Activated CD8-positive, alpha-beta memory T cell treated with anti-CD3 and anti-CD28 coated beads, Interleukin-2, amount 10 ng/mL, durations not matched to agents 7 days and 5 days (primary cell): ENCODE measurements at places on chromosomes 11 and 22. TPM values are rescaled to one million over a fixed set of nuclear protein-coding genes. Genes with fewer than 3 reads are reported as not detected.

The ST14 gene
- total RNA-seq, result not detected

The GRAP2 gene
- 257 TPM for total RNA-seq

The MYBPC3 gene
- not detected for total RNA-seq

The RAD9A gene
- 49.6 TPM for total RNA-seq

The SYT7 gene
- not detected for total RNA-seq

The CRYBA4 gene
- total RNA-seq, result not detected

The VWCE gene
- 3.9 TPM for total RNA-seq

The LARGE2 gene
- total RNA-seq, result 0.54 TPM

The PDE3B gene
- total RNA-seq, result 92.2 TPM

The RTN4RL2 gene
- not detected for total RNA-seq

The OR4C16 gene
- total RNA-seq, result not detected

DNA sequence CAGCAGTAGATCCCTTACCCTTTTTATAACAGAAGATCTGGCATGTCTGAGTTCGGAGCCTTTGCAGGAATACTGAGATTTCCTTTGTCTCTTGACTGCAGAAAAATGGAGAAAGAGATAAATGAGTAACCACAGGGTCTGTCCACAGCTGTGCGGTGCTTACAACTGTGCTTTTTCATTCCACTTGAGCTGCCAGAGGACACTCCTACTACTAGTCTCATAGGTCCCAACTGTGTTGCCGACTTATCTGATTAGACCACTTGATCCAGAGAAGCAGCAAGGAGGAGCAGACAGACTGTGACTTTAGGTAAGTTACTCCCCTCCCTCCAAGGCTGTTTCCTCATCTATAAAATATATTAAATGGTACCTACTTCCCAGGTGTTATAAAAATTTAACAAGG lies 17.5 kb downstream of the FAM227A start:
- no peaks in the 10 kb centered on the region for H3K4me1 ChIP-seq
- no peak overlapping the region for H3K4me3 ChIP-seq
- no peak overlapping the region for H3K27ac ChIP-seq
- no peak for DNase-seq

GRCh38 chr22:41501209-41501608 lies 32.3 kb downstream of the ACO2 start:
- no peak overlapping the region for H3K4me3 ChIP-seq
- H3K27ac ChIP-seq, result no peak overlapping the region
- peak; percentile 50 for DNase-seq

- H3K27ac ChIP-seq, result no peak overlapping the region
- no peaks in the 10 kb centered on the region for H3K36me3 ChIP-seq
- H3K27me3 ChIP-seq, result no peaks in the 10 kb centered on the region
- H3K4me3 ChIP-seq, result no peak overlapping the region
Measured at GRCh38 chr11:28528217-28528616, 420.0 kb downstream of the METTL15 start.

DNA sequence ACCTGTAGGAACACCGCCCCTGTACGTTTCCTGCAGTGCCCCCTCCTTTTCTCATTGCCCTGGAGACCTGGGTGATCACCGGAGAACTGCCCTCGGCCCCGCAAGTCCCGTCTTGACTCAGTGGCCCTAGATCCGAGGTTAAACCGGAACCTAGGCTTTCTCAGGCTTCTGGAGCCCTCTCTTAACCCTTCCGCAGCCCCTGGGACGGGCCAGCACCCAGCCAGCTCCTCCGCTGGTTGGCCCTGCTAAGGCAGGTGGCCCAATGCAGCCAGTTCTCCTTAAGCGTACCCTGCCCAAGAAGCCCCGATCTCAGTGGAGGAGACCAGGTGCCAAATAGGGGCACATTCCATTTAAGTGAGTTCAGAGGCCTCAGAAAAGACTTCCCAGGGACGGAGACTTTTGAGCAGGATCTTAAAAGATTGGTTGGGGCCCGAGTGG lies 776 bp downstream of the NLRX1 start:
- no peaks in the 10 kb centered on the region for H3K27me3 ChIP-seq
- peaks cover 20% of the 10 kb centered on the region for H3K4me1 ChIP-seq
- H3K36me3 ChIP-seq, result peaks cover 2% of the 10 kb centered on the region
- DNase-seq, result peak; percentile 66

- no peaks in the 10 kb centered on the region for H3K36me3 ChIP-seq
- H3K4me3 ChIP-seq, result no peak overlapping the region
- peak overlapping the region; percentile 22 for H3K27ac ChIP-seq
- DNase-seq, result no peak
- no peaks in the 10 kb centered on the region for H3K27me3 ChIP-seq
Measured at GRCh38 chr22:23270798-23271596, 90.7 kb downstream of the BCR start.

DNA sequence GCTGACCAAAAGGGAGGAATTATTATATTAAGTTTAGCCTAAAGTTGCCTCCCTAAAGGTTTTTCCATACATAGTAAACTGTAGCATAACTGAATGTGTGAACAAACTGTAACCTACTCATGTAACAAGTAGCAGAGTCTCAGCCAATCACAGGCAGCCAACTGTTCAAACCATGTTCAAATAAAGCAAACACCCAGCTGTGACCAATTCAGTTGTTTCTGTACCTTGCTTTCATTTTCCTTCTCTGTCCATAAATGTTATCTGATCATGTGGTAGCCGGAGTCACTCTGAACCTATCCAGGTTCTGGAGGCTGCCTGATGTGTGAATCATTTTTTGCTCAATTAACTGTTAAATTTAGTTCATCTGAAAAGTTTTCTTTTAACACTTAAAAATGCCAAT lies 373.5 kb downstream of the GUCY1A2 start:
- no peak for DNase-seq
- no peaks in the 10 kb centered on the region for H3K4me1 ChIP-seq
- H3K27me3 ChIP-seq, result no peaks in the 10 kb centered on the region
- no peaks in the 10 kb centered on the region for H3K36me3 ChIP-seq
- no peak overlapping the region for H3K4me3 ChIP-seq
- H3K27ac ChIP-seq, result no peak overlapping the region

- DNase-seq, result no peak
- H3K27ac ChIP-seq, result no peak overlapping the region
- H3K27me3 ChIP-seq, result peaks cover 10% of the 10 kb centered on the region
- H3K4me3 ChIP-seq, result no peak overlapping the region
- no peaks in the 10 kb centered on the region for H3K4me1 ChIP-seq
Measured at GRCh38 chr22:25942856-25943411, 200.9 kb downstream of the MYO18B start.

DNA sequence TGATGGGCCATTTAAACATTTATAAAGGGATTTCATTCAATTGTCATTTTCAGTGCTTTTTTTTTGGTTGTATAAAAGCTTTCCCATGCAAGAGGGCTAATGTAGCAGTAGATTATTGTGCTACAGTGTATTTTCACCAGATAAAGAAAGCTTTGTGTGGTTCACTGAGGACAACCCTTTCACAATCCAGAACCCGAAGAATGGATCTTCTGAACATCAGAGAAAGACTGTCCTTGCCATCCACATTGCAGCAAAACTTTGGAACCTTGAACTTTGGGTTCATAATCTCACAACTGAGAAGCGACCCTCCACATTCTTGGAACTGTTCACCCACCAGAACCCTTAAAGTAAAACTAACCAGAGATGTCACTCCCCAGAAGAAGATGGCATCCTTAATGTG lies 9.3 kb downstream of the APOBEC3H start:
- no peaks in the 10 kb centered on the region for H3K4me1 ChIP-seq
- H3K4me3 ChIP-seq, result no peak overlapping the region
- H3K36me3 ChIP-seq, result peaks cover 14% of the 10 kb centered on the region
- no peak for DNase-seq
- no peaks in the 10 kb centered on the region for H3K27me3 ChIP-seq

DNA sequence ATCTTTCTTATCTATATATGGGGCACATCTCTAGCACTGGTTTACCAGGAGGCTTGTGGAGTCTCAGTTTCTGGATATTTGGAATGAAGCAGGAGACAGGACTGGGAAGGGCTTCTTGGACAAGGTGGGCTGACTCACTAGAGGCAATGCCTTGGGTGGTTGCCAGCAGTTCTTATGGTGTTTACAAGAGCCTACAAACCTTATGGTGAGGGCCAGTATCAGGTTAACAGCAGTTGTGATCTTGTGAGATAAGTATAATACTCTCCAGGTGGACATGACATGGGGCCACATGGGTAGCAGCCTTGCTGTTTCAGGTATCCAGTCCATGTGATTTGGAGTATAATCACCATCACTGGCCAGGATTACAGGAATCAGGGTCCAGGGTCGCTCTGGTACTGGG lies 10.2 kb downstream of the FUT4 start:
- no peaks in the 10 kb centered on the region for H3K27me3 ChIP-seq
- DNase-seq, result no peak
- peaks cover 2% of the 10 kb centered on the region for H3K36me3 ChIP-seq
- peaks cover 4% of the 10 kb centered on the region for H3K4me1 ChIP-seq
- H3K4me3 ChIP-seq, result no peak overlapping the region

GRCh38 chr11:7251487-7251835 lies 243 bp upstream of the SYT9 start:
- no peak for DNase-seq
- no peak overlapping the region for H3K27ac ChIP-seq
- H3K36me3 ChIP-seq, result no peaks in the 10 kb centered on the region
- no peaks in the 10 kb centered on the region for H3K4me1 ChIP-seq
- H3K4me3 ChIP-seq, result no peak overlapping the region
- peaks cover 54% of the 10 kb centered on the region for H3K27me3 ChIP-seq

- H3K27me3 ChIP-seq, result peaks cover 44% of the 10 kb centered on the region
- no peak for DNase-seq
- no peaks in the 10 kb centered on the region for H3K36me3 ChIP-seq
- peaks cover 3% of the 10 kb centered on the region for H3K4me1 ChIP-seq
Measured at GRCh38 chr22:50141462-50141861, 29.1 kb upstream of the PANX2 start.

DNA sequence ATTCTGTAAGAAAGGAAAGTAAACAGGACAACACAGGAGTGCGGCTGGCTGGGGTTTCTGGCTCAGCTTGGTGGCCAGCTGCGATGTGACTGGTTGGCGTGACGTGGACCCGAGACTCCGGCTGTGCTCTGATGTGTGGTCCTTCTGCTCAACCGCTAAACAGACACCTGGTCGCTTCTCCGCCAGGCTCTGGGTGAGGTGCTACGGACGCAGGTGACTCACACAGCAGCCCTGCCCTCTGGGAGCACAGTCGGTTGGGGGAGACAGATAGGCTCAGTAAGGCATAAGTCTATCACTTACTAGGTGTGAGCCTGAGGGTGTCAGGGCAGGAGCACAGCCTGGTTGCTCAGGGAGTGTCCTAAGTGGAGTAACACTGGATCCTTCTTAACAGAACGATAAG lies 8.2 kb downstream of the RTL6 start:
- no peak overlapping the region for H3K27ac ChIP-seq
- H3K27me3 ChIP-seq, result no peaks in the 10 kb centered on the region

- no peaks in the 10 kb centered on the region for H3K36me3 ChIP-seq
- H3K4me3 ChIP-seq, result no peak overlapping the region
- no peak overlapping the region for H3K27ac ChIP-seq
- peak; percentile 71 for DNase-seq
Measured at GRCh38 chr11:128884703-128885338, 6.3 kb upstream of the KCNJ5 start.

DNA sequence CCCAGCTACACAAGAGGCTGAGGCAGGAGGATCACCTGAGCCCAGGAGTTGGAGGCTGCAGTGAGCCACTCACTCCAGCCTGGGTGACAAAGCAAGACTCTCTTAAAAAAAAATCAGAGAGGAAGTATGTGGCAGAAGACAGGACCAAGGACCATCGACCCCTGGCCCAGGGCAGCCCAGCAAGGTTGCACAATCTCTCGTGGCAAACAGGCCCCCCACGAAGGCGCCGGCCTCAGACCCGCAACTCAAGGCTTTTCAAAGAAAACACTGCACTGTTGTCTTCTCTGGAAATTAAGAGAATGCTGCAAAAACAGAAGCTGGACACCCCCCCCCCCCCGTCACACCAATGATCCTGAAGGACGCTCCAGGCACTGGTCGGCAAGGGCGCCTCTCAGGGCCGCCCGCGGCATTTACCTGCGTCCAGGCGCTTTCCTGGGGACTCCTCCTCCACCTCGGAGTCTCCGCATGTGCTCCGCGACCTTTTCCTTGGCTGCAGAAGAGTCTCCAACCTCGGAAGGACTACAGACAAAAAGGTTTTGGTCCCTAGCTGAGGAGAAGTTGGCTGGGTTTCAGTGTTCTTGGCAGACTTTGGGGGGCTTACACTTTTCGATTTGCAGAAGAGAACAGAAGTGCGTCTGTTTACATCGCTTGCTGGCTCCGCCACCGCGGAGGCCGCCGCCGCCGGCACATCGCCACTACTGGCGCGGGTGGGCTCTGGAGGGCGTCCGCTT lies 40.5 kb downstream of the BRD1 start:
- H3K27me3 ChIP-seq, result no peaks in the 10 kb centered on the region
- peaks cover 23% of the 10 kb centered on the region for H3K36me3 ChIP-seq
- H3K4me1 ChIP-seq, result peaks cover 69% of the 10 kb centered on the region
- DNase-seq, result no peak

DNA sequence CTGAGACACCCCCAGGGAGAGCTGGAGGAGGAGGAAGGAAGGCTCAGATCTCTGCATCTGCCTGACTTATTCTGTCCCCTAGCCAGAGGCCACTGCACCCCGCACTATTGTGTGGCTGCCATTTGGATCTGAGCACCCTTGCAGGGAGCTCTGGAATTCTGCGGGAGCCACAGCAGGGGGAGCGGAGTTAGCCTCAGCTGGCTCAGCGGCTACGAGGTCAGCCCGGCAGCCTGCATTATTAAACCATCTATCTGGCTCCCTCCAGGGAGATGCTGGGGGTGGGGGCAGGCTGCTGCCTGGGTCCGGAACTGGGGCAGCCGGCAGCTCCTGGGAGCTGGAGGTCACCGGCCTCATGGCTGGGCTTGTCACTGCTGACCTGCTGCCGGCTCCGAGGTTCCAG lies 6.5 kb upstream of the ELFN2 start:
- H3K27me3 ChIP-seq, result peaks cover 17% of the 10 kb centered on the region
- DNase-seq, result no peak
- H3K4me1 ChIP-seq, result peaks cover 18% of the 10 kb centered on the region
- peaks cover 8% of the 10 kb centered on the region for H3K36me3 ChIP-seq
- H3K4me3 ChIP-seq, result no peak overlapping the region

GRCh38 chr11:63761188-63761587 lies 7.4 kb downstream of the ZFTA start:
- H3K27me3 ChIP-seq, result no peaks in the 10 kb centered on the region
- H3K4me1 ChIP-seq, result no peaks in the 10 kb centered on the region
- no peak for DNase-seq
- H3K4me3 ChIP-seq, result no peak overlapping the region
- peaks cover 6% of the 10 kb centered on the region for H3K36me3 ChIP-seq

GRCh38 chr22:28949788-28950187 lies 66.4 kb downstream of the ZNRF3 start:
- H3K4me1 ChIP-seq, result peaks cover 1% of the 10 kb centered on the region
- H3K27ac ChIP-seq, result no peak overlapping the region
- no peak overlapping the region for H3K4me3 ChIP-seq
- no peak for DNase-seq
- H3K27me3 ChIP-seq, result peaks cover 80% of the 10 kb centered on the region

- peaks cover 5% of the 10 kb centered on the region for H3K4me1 ChIP-seq
- H3K4me3 ChIP-seq, result no peak overlapping the region
- DNase-seq, result no peak
- no peaks in the 10 kb centered on the region for H3K36me3 ChIP-seq
Measured at GRCh38 chr11:1623716-1624115, 1.8 kb upstream of the KRTAP5-4 start.

DNA sequence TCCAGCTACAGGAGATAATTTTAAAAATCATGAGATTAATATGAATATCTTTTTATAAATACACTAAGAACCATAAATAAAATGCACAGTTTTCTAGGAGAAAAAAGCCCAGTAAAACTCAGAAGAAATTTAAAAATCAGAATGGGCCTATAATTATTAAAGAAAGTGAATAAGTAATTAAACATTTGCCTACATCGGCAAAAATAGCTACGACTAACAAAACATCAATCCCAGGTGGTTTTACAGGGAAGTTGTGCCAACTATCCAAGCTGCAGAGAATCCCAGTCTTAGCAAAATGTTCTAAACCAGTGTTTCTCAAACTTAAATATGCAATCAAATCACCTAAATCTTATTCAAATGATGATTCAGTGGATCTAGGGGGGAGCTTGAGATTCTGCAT lies 180.0 kb downstream of the TRIM29 start:
- peaks cover 32% of the 10 kb centered on the region for H3K27me3 ChIP-seq
- no peak overlapping the region for H3K4me3 ChIP-seq
- no peaks in the 10 kb centered on the region for H3K36me3 ChIP-seq
- H3K4me1 ChIP-seq, result no peaks in the 10 kb centered on the region
- no peak overlapping the region for H3K27ac ChIP-seq
